Hepatocyte (in vitro differentiated cells): ENCODE measurements at places on chromosomes 1 and 21. TPM values are rescaled to one million over a fixed set of nuclear protein-coding genes. Genes with fewer than 3 reads are reported as not detected.

BEST4 gene
- 0.72 and 0.83 TPM in 2 replicates for total RNA-seq

DNA sequence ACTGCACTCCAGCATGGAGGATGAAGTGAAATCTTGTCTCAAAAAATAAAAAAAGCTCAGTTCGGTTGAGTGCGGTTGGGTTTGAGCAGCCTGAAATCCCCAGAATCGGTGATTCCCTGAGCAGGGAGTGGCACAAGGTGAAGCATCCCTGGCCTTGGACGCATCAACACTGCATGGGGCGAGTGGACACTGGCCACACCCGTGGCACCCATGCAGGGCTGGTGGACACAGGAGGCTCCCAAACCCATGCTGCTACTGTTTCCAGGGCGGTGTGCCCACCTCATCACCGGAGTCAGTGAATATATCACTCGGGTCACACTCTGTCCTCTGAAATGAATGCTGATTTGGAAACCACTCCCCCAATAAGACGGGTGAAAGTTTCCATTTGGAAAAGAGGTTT is 53.4 kb upstream of the ACTRT2 start:
- DNase-seq = no peak

GRCh38 chr1:17831597-17831996 is 76.5 kb downstream of the ACTL8 start:
- DNase-seq = peak; percentile 72

- no peak for DNase-seq
These were observed 74.2 kb upstream of the CD53 start for GRCh38 chr1:110798691-110799256.

DAB1 gene
- 36.7 and 37.6 TPM in 2 replicates for total RNA-seq

CENPF gene
- total RNA-seq = 16.8 and 18.3 TPM in 2 replicates

GRCh38 chr1:38941527-38942019 is at the start of gene RHBDL2:
Gene RHBDL2, minus strand, starts transcription at chr1:38941830. Its CDS starts 22,618 bp downstream, at chr1:38919212.
- DNase-seq = no peak

DNA sequence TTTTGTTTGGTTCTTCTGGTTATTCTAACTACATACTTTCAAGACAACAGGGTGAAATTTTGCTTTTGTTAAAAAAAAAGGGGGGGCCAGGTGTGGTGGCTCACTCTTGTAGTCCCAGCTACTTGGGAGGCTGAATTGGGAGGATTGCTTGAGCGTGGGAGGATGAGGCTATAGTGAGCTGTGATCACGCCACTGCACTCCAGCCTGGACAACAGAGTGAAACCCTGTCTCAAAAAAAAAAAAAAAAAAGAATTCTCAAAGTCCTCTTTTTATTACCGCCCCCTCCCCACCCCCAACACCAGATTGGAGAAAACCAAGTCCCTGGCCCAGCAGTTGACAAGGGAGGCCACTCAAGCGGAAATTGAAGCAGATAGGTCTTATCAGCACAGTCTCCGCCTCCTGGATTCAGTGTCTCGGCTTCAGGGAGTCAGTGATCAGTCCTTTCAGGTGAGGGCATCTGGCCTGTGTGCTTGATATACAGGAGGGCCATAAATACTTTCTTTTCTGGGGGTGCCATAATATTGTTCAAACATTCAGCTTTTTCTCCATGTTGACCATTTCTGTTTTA is 50.2 kb downstream of the LAMC2 start:
- DNase-seq = peak; percentile 78

GRCh38 chr1:11978301-11978700 is 1.9 kb upstream of the MFN2 start:
- no peak for DNase-seq

MPZ gene
- total RNA-seq = 0.80 and 2.1 TPM in 2 replicates

GRCh38 chr1:28037206-28037605 is 51.2 kb downstream of the EYA3 start:
- no peak for DNase-seq

GRCh38 chr1:66563094-66563800 is 29.3 kb downstream of the SGIP1 start:
- peak; percentile 57 for DNase-seq

- DNase-seq = no peak
These were observed 146.3 kb upstream of the DNAH14 start for GRCh38 chr1:224783006-224783651.

UTS2 gene
- 0.16 TPM in 1 of 2 replicates, not detected in the other for total RNA-seq

GRCh38 chr1:6833804-6834203 is 48.5 kb downstream of the CAMTA1 start:
- DNase-seq = no peak

OR2L3 gene
- total RNA-seq = not detected in 2 replicates

DNA sequence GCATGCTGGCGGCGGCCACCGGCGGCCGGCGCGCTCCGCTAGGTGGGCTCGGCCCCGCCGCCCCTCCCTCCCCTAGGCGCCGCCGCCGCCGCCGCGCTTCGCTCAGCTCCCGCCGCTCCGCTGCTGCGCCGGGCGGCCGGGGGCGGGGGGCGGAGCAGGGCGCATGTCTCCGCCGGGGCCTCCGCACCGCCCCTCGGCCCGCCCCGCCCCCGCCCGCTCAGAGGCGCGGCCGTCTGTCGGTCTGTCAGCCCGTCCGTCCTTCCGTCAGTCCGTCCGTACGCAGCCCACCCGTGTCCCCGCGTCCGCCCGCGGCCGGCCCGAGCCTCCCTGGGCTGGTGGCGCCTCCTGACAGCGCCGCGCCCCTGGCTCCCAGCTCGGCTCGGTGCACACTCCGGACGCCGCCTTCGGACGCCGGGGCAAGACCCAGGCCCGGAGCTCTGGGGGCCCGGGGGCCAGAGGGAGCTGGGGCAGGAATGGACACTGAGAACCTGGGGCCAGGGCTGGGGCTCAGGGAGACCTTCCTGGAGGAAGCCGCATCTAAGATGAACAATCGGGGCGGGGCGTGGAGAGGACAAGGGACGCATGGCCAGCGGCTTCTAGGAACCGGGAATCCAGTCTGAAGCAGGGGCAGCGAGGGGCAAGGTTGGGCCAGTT is at the start of gene GPR153:
TSS of gene GPR153 (minus strand) at position 138 of the 654 bp plus-strand sequence. CDS start 6,193 bp downstream, outside the sequence.
- DNase-seq = peak; percentile 76

CD1B gene
- not detected in 2 replicates for total RNA-seq

CHODL gene
- 0.73 and 1.2 TPM in 2 replicates for total RNA-seq

DNA sequence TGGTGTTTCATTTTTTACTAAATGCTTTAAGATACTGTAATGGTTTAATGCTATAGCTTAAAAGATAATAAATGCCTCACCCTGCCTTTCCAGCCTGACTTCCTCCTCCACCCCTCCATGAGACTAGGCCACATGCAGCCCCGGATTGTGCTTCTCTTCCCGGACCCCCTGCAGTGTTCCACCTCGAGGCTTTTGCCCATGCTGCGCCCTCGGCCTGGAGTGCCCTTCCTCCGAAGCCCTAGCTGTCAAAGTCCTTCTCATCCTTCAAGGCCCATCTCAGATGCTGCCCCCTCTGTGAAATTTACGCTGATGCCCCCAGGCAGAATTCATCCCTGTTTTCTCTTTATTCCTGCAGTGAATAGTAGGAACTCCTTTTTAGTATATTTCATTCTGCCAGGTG is 98.5 kb downstream of the ATP5PO start:
- no peak for DNase-seq
